Caudate nucleus (tissue), 63 donors: ENCODE measurements at places on chromosomes 12 and 14.

DNA sequence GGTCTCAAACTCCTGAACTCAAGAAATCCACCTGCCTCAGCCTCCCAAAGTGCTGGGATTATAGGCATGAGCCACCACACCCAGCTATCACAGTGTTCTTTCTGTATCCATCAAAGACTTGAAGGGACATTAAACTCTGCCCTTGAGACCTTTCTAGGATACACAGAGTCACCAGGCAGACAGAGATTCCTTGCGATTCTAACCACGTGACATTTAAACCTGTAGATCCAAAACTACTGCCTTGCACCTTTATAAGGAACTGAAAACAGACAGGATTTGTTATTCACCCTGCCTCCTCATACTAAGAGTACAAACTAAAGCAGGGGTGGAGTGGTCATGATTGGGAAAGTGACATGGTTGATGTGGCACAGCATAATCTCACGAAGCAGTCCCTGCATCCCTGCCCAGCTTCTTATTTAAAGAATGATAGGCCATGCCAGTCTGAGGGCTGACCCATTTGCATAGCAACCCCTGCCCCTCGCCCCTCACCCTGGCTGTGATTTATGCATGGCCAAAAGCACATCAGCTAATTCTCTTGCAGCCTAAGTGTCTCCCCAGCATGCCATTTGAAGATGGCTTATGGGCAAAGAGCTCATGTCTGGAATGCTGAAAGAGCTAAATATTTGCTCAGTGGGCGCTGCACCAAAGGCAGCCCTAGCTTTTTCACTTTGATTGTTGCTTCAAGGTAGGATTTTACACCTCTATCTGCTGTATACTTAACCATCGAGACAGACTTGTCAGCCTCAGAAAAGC lies 43.2 kb upstream of the MYBPC1 start:
- no peak for DNase-seq

- no peak for DNase-seq
Measured at GRCh38 chr14:68624541-68625220, 168.2 kb downstream of the ZFP36L1 start.

GRCh38 chr12:126950266-126950665 lies 1316.7 kb upstream of the TMEM132C start:
- no peak for DNase-seq

GRCh38 chr14:39016733-39017095 lies 86.3 kb downstream of the SEC23A start:
- DNase-seq = no peak

GRCh38 chr14:104794993-104795780 lies at the start of gene AKT1:
Gene AKT1 (minus strand): TSS chr14:104795748. CDS start chr14:104792643, 3,105 bp downstream.
- DNase-seq = no peak

GRCh38 chr12:88922816-88923215 lies 342.5 kb upstream of the KITLG start:
- no peak for DNase-seq

GRCh38 chr12:17017402-17017801 lies 411.4 kb upstream of the LMO3 start:
- no peak for DNase-seq

DNA sequence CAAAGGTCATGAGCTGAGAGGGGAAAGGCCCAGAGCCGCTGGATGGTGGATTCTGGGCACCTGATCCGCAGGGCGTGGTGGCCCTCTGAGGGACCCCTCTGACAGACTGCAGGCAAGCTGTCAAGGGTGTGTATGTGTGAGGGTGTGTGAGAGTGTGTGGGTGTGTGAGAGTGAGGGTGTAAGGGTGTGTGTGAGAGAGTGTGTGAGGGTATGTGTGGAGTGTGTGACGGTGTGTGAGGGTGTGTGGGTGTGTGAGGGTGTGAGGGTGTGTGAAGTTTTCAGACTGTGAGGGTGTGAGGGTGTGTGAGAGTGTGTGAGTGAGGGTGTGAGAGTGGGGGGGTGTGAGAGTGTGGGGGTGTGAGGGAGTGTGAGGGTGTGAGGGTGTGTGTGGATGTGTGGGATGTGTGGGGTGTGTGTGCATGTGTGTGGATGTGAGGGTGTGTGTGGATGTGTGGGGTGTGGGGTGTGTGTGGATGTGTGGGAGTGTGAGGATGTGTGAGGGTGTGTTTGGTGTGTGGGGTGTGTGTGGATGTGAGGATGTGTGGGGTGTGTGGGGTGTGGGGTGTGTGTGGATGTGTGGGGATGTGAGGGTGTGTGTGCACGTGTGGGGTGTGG lies 156.7 kb downstream of the TMEM121 start:
- DNase-seq = no peak

DNA sequence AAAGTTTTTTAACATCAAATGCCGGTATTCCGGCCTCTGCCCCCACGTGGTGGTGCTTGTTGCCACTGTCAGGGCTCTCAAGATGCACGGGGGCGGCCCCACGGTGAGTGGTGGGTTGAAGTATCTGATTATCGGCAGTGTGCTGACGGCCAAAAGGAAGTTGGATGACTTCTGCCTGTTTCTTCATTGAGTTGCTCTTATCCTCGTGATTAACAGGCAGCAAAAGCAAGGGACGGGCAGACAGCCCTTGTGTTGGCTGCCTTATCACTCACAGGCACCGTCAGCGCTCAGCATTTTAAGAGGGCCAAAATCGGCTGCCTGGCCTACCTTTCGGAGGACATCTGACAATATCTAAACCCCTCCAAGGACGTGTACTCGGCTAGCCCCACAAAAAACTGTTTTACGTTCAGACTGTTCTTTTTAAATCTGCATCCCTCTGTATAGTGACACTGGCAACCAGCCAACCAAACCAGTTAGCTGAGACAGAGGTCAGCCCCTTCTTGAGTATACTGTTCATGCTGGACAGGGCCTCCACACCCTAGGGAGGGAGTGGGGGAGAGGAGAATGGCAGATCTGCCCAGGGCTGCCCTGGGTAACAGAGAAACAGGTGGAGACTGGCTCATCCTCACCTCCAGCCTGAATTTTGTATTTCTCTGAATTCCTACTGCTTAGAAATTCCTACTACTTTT lies 22.9 kb upstream of the AKAP5 start:
- DNase-seq = no peak

DNA sequence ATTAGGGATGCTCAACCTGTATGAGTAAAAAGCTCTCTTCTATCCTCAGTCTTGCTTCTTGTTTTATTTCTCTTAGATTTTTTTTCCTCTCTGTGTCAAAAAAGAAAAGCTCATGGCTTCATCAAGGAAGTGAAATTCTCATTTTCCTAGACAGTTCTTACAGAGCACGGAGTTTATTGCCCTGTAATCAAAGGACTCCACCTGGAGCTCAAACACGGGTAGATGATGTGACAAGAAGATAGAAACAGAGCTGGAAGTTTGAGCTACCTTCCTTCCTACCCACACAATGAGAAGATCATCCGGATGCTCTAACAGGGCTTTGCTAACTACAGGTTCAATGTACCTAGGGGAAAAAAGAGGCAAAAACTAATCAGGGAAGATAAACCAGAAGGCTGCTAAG lies 564.8 kb downstream of the MED13L start:
- DNase-seq = no peak

- no peak for DNase-seq
Measured at GRCh38 chr12:132804426-132804861, 24.2 kb downstream of the GOLGA3 start.

GRCh38 chr12:117853600-117853999 lies 115.2 kb downstream of the KSR2 start:
- peak; percentile 18 for DNase-seq

DNA sequence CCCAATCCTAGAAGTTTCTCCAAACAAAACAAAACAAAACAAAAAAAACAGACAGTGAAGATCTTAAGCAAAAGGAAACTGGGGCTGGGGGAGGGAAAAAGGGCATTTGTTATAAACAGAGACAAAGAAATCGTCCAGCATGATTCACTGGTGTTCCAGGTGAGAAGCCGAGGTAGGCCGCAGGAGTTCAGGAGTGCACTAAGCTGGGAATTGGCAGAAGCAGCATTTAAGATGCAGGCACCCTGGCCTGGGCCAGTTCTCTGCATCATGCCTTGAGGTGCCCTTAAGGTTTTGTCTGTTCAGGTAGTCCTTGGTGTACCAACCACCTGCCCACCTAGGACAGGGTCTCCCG lies 11.2 kb downstream of the TBX3 start:
- DNase-seq = no peak

- no peak for DNase-seq
Measured at GRCh38 chr14:77917491-77918201, 117.7 kb downstream of the ADCK1 start.

- DNase-seq = no peak
Measured at GRCh38 chr12:131829791-131830334, 1.7 kb downstream of the MMP17 start.

- DNase-seq = peak; percentile 14
Measured at GRCh38 chr14:58638231-58639197, 752 bp downstream of the DACT1 start.

DNA sequence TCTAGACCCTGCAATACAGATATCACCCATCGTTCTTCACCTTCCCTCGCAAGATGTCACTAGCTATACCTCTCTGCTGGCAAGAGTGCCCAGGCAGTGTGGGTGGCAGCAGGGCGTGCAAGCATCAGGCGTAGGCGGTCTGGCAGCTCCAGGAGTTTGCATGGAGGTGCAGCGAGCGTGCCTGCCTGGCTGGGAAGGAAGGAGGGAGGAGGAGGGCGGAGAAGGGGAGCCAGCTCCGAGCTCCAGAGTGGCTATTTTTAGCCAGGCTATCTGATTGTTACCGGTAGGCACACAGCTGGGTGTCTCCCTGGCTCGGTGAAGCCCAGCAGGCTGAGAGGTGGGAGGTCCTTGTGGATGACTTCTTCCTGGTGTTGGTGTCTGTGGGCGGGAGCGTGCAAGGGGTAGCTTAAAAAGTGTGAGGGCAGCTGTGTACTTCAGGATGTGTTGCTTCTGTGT lies 6.2 kb downstream of the FOXJ2 start:
- peak; percentile 17 for DNase-seq

DNA sequence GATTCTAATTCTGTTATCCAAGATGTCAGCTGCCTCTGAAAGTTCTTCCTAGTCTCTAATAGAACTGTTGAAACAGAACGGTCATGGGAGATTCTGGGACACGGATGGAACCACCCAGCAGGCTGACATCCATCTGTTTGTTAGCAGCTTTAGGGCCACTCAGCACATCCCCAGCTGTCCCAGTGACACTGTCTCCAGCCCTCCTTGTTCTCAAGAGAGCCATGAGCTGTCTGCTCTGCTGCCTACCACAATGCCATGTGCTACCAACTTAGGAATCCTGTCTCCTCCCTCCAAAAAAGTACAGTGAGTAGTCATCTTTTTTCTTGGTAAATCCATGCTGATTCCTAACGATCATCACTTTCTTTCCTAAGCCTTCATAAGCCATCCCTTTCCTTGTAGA lies 130.5 kb downstream of the ZFP36L1 start:
- no peak for DNase-seq

GRCh38 chr14:73369428-73369827 lies 88.9 kb downstream of the NUMB start:
- DNase-seq = no peak
